ENCODE measurements at places on chromosomes 11 and 22.

DNA sequence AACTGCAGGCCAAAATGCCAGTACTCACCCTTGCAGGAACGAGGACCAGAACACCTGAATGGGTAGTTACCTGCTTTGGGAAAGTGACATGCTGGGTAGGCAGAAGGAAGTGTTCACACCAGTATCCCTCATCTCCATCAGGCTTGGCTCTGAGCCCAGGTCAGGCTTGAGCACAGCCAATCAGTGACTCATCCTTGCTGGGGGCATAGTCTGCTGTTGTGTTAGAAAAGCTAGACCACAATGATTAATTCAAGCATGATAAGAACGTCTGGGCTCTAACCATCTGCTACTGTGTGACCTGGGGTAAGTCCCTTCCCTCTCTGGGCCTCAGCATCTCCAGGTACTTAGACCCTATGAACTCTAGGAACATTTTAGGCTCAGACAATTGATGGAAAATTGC is 450.4 kb downstream of the MIAT start:
- DNase-seq: no peak

DNA sequence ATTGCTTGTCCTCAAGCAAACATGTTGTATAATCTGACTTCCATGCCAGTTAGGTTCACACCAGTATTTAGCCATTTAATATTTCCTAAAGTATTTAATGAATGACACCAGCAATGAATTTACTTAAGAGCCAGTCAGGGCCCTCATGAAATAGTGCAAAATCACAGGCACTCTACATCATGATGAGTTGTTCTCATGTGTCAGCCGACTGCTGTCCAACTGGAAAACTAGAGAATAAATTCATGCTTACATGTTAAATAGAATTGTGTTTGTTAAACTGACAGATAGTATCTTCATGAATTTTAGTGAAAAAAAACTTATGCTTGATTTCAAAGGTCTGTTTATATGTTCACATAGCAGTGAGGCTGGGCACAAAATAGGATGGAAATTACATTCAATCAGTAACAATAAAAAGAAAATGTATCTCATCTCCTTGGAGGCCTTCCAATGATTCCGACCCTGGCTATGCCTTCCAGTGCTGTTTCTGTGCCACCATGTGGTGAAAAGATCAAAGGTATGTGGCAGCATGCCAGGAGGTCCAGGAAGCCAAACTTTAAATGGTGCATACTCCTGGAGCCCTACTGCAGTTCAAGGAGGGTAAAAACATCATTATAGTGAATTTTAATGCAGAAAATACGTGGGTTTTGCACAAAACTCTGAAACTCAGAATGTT is 45.2 kb downstream of the CTSC start:
- DNase-seq: no peak

- no peak for DNase-seq
Observed at GRCh38 chr22:48979482-48979881, 848.2 kb downstream of the BRD1 start.

- no peak for DNase-seq
Observed at GRCh38 chr11:70721006-70721405, 322.7 kb downstream of the CTTN start.

GRCh38 chr11:55172734-55173415 is 89.1 kb upstream of the TRIM48 start:
- DNase-seq: no peak

GRCh38 chr11:58893899-58894298 is 45.4 kb upstream of the GLYATL1 start:
- DNase-seq: no peak
